Esophagus (tissue), 2 donors: ENCODE measurements at places on chromosomes 12 and 14. TPM values are rescaled to one million over a fixed set of nuclear protein-coding genes. Genes with fewer than 3 reads are reported as not detected.

The NKX2-8 gene
- 2.0 TPM for polyA plus RNA-seq

The ITGB7 gene
- 8.0 TPM for polyA plus RNA-seq

The LGMN gene
- polyA plus RNA-seq = 49.9 TPM

The PNN gene
- polyA plus RNA-seq = 40.5 TPM

The VSIG10 gene
- 24.6 TPM for polyA plus RNA-seq

The DAZAP2 gene
- polyA plus RNA-seq = 185 TPM

The TEAD4 gene
- 8.5 TPM for polyA plus RNA-seq

The ADCY4 gene
- 23.3 TPM for polyA plus RNA-seq

The IGFBP6 gene
- 40.8 TPM for polyA plus RNA-seq

The CMA1 gene
- 0.35 TPM for polyA plus RNA-seq

The SLC41A2 gene
- 0.22 TPM for polyA plus RNA-seq

The RFC5 gene
- polyA plus RNA-seq = 7.8 TPM

The NTN4 gene
- polyA plus RNA-seq = 3.8 TPM

The MVK gene
- polyA plus RNA-seq = 82.3 TPM

The SYNDIG1L gene
- polyA plus RNA-seq = 0.02 TPM

The NEUROD4 gene
- not detected for polyA plus RNA-seq

The WSCD2 gene
- 0.51 TPM for polyA plus RNA-seq

The GIT2 gene
- 7.4 TPM for polyA plus RNA-seq

The TCL1B gene
- not detected for polyA plus RNA-seq

The METTL25 gene
- 4.6 TPM for polyA plus RNA-seq

The TAOK3 gene
- 12.2 TPM for polyA plus RNA-seq

The KCNMB4 gene
- 0.33 TPM for polyA plus RNA-seq

The C12orf75 gene
- 7.9 TPM for polyA plus RNA-seq

The PTGER2 gene
- 0.29 TPM for polyA plus RNA-seq

The HIGD1C gene
- not detected for polyA plus RNA-seq

The TPPP2 gene
- not detected for polyA plus RNA-seq

The ATN1 gene
- 63.5 TPM for polyA plus RNA-seq

The DLK1 gene
- not detected for polyA plus RNA-seq

The SERPINA1 gene
- 1.5 TPM for polyA plus RNA-seq

The DCN gene
- polyA plus RNA-seq = 152 TPM

The RBM23 gene
- polyA plus RNA-seq = 21.2 TPM

The ALG10B gene
- polyA plus RNA-seq = 0.84 TPM

The CMKLR1 gene
- polyA plus RNA-seq = 0.24 TPM

The GARIN6 gene
- polyA plus RNA-seq = not detected

The TMEM30B gene
- polyA plus RNA-seq = 12.8 TPM

The ERP27 gene
- polyA plus RNA-seq = 0.51 TPM

The VWF gene
- polyA plus RNA-seq = 14.8 TPM

The STAB2 gene
- polyA plus RNA-seq = 0.02 TPM

The LTBP2 gene
- 4.7 TPM for polyA plus RNA-seq

The BHLHE41 gene
- polyA plus RNA-seq = 1.5 TPM

The KRT77 gene
- polyA plus RNA-seq = 0.06 TPM

The SLC10A1 gene
- polyA plus RNA-seq = not detected

The IGF1 gene
- polyA plus RNA-seq = 0.56 TPM

The GUCY2C gene
- polyA plus RNA-seq = 0.39 TPM

The PRR13 gene
- 119 TPM for polyA plus RNA-seq

The ARMH4 gene
- 0.22 TPM for polyA plus RNA-seq

The GON7 gene
- 8.0 TPM for polyA plus RNA-seq

The MYF6 gene
- not detected for polyA plus RNA-seq

The RITA1 gene
- polyA plus RNA-seq = 14.6 TPM

The ZDHHC22 gene
- not detected for polyA plus RNA-seq

The NRL gene
- 0.86 TPM for polyA plus RNA-seq
